ENCODE measurements at places on chromosomes 2 and 18.

DNA sequence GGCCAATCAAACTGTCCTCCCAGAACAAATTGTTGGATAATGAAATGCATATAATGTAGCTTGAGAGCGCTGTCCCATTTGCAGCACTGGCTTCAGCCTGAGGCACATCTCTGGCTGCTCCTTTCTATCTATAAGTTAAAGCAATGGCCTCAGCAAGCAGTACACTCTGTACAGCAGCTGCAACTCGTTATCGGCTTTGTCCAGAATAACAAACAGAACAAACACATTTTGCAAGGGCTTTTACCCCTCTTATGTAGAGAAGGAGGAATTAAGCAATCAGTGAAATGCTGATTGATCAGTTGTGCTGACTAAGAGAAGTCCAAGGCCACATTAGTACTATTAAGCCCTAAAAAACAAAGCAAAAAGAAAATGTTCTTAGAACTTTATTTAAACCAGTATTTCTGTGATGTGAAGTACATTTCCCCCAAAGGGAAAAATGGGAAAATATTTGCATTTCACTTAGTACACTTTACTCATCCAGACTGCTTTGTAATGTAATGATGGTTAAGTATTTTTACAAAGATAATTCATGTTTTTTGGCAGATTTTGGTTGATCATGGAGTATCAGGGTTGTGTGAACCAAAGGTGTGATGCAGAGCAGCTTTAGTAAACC lies 15.0 kb upstream of the CPS1 start:
- no peak for DNase-seq

DNA sequence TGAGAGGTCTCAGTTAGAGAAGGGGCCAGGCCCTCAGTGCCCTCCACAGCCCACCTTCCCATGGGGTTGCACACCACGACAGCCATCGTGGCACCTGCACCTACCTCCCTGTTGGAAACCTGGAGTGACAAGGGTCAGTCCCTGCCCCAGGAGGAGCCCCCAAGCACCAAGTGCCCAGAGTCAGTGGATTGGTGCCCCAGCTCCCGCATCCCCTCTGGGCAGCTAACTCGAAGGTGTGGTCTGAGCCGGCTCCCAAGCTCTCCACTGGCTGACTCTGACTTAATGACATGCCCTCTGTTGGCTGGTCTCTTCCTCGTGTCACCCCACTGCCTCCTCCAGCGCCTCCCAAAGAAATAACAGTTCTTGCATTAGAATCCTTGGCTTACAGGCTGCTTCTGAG lies 116.4 kb downstream of the NDUFA10 start:
- no peak for DNase-seq

DNA sequence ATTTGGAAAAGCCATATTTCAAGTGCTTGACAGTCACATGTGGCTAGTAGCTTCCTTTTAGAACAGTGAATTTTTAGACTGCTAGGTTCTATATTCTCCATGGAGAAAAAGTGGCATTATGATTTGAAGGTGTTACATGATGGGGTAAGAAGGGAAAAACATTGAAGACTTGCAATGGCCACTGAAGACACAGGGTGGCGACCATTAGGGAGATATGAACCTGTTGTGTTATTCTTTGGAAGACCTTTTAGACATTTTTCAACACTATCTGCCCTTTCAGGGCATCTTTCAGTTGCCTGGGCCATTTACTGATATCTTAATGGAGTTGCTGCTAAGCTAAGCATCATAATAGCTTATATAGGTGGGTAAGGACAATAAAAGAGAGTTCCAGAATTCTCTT lies 1387.2 kb downstream of the SUCLG1 start:
- DNase-seq: no peak

DNA sequence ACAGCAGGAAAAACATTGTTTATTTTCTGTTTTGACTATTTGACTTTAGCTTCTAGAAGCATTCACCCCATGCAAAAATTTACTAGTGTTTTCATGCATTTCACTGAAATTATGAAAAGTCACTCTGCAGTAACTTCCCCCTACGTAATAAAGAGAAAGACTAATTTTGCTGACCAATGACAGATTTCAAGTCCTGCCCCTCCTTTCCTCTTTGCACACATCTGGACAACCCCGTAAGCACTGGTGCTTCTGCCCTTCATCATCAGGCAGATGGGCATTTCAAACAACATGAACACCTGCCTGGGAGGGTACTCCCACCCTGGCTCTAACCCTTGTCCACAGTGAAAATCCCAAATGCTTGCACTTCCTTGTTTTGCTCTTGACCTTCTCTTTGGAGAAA lies 815.0 kb upstream of the ID2 start:
- peak; percentile 35 for DNase-seq

DNA sequence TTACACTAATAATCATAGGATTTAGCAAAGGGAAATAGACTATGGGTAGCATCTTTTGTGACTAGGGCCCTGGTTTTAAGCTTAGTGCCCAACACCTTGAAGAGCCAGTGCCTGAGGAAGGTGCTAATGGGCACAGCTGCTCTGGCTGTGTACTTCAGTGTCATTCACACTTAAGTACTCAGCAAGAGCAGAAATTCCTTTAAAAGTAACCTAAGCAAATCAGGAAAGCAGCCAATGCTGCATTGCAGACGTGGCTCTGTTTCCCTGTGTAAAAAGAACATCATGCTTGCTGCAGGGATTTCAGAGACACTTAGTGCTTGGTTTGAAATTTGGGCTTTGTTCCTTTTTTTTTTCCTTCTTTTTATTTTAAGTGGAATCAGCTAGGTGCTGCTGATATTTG lies 505.4 kb downstream of the SUCLG1 start:
- DNase-seq: no peak

- no peak for DNase-seq
Observed at GRCh38 chr2:83022631-83023210, 1436.4 kb downstream of the SUCLG1 start.

DNA sequence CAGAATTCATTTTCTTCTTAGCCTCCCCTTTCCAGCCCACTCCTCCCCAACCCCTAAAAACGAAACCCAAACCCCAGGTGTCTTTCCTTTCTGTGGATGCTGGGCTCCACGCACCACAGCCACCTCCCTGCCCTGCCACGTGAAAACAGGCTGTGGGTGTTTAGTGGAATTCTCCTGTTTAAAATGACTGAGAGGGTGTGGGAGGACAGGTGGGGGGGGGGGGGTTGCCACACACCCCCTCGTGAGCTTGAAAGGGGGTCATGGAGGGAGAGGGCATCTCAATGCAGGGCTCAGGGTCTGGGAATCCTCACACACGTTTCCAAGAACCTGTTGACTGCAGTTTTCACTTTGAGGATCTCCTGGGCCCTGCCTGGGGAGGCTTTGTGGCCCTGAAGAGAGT lies 110.3 kb downstream of the FAM210A start:
- DNase-seq: no peak

GRCh38 chr2:230877759-230878598 lies 13.2 kb downstream of the ITM2C start:
- DNase-seq: no peak

- DNase-seq: no peak
Observed at GRCh38 chr2:163401481-163401880, 334.3 kb downstream of the FIGN start.

Data from suppressor macrophage treated with lipopolysaccharide for 4 hours (primary cell).